Sigmoid colon (tissue), 7 donors: ENCODE measurements at places on chromosomes 5 and 9. TPM values are rescaled to one million over a fixed set of nuclear protein-coding genes. Genes with fewer than 3 reads are reported as not detected.

- DNase-seq = no peak
Measured at GRCh38 chr5:134521841-134522240, 3.6 kb upstream of the JADE2 start.

S1PR3 gene
- 0.23 TPM for polyA plus RNA-seq

PALM2AKAP2 gene
- polyA plus RNA-seq = 0.60 TPM

SV2C gene
- not detected for polyA plus RNA-seq

GRCh38 chr5:175202463-175203068 lies 241.4 kb downstream of the DRD1 start:
- DNase-seq = no peak

DNA sequence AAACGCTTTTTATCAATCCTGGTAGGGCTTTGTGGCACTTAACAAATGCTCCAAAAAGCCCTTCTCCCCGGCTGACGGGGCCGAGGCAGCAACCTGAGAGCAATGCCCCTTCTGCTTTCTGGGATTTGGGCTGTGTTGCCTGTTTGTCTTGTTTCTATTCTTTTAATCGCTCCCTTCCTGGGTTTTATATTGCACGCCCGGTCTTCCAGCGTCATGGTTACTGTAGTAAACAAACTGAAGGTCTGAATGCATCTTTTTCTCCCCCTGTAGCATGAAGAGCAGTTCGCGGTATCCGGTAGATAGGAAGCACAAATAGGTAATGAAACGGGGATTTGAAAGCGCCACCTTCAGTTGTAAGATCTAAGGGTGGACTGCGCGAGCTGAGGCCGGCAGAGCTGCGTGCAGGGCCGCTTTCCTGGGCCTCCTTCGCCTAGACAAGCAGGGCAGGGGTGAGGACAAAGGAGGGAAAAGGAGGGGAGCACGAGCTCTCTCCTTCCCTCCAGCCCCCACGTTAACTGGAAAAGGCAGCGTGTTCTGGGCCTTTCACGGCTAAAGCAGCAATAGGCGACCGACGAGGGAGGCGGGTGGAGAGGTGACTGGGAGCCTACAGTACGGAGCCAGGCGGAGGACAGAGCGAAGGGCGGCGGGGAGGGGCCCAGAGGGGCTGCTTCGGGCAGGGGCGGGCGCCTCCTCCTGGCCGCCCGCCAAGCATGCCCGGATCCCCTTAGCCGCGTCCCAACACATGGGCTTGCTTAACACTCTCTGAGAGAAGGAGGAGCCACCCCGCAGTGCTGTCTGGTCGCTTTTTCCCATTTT lies 49.3 kb upstream of the ZNF366 start:
- peak; percentile 79 for DNase-seq

OR13C5 gene
- polyA plus RNA-seq = not detected

DNA sequence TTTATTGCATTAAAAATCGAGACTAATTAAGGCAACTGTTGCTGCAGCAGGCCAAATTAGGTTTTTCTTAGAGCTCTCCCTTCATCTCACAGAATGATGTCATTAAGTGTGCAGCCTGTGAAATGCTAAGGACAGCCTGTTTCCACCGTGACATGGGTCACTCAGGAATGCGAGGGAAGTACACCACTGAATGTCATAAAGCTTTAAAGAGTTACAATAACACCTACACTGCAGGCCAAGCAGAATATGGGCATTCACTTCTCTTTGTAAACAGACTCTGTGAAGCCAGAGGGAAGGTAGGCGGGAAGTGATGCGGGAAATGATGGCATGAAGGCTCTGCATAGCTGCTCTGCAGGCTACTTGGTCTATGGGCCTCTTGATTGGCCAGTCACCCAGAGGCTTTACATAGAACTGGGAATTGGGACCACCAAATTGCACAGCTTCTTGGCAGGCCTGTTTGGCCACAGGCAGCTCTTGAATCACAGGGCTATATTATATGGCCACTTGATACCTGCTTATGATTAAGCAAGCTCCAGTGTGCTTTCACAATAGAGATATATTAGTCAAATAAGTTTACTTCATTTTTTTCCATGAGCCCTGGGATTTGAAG lies 28.4 kb upstream of the AOPEP start:
- DNase-seq = no peak

SYNPO gene
- polyA plus RNA-seq = 30.1 TPM

GRCh38 chr9:81717747-81718077 lies 28.4 kb upstream of the TLE1 start:
- no peak for DNase-seq

DNA sequence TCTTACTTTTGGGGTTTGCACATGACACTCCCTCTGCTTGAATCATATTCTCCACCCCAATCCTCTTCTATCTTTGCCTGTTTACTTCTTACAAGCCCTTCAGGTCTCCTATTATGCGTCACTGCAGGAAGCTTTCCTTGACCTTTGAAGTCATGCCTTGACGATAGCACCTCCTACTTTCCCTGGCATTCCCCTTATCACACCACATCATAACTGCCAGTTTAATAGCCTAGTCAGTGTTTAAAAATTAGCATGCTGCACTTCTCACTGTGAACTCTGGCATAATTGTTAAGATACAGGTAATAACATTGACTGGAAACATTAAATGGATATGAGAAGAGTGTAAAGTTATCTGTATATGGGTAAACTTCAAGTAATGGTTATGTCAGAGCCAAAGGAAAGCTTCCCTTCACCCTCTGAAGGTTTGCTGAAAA lies 37.1 kb upstream of the CEP120 start:
- DNase-seq = no peak

DNA sequence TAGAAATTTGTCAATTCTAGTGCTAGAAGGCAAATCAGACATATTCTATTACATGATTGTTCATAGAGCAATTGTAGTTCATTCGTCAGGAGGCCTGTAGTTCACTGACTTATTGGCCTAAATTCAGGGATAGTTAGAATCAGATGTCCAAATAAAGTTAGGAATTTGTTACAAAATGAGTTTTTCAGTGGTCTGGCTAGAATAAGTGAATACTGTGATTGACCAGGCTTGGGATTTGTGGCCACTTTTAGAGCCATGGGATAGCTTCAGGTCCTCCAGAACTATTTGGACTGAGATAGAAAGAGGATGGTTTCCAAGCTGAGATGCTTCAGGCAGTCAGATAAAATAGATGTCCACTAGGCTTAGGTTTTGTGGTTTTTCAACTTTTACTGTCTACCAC lies 199.1 kb upstream of the MPDZ start:
- DNase-seq = no peak

DNA sequence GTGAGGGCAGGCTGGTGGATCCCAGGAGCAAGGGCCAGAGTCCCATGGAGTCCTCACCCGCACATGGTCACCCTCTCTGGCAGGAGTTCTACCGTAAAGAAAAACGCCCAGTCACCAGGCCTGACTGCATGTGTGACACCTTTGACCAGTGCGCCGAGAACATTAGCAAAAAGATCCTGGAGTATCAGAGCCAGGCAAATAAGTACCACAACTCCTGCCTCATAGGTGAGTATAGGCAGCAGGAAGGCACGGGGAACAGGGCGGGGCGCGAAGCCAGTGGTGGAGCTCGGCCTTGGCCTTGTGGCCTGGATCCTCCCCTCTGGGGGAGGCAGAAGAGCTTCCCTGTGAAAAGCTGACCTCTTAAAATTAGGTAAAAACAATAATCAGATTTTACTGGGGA lies 45.4 kb upstream of the TDRD7 start:
- DNase-seq = no peak

DNA sequence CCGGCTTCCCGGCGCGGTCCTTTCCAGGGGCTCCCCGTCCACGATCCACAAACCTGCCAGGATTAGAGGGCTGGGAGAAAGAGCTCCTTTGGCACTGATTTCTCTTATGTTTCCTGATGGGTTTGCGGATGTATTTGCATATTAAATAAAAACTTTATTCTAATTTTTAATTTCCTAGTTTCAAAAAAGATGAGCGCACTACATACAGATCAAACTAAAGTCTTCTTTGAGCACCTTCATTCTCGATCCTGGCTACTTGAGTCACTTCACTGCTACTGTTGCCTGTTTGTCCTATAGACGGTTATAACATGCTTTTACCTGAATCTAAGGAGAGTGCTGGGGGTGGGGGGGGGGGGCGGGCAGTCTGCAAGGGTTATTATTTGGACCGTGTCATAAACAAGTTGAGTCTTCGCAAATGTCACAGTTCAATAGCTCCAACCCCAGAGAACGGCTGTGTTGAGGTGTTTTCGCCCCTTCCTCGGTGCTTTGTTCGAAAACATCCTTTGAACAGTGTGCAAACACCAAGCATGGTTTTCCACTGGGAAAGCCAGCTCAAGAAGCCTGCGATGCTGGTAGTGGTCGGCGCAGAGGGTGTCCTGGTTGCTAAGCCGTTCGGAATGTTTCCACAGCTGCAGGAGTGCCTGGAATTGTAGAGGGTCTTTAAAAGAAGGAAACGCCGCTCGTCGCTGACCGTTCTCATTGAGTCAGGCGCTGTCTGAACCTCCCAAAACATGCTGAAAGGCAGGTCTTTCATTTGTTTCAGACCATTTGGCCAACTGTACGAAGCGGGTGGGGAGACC lies 1.1 kb upstream of the STK10 start:
- peak; percentile 37 for DNase-seq

DNA sequence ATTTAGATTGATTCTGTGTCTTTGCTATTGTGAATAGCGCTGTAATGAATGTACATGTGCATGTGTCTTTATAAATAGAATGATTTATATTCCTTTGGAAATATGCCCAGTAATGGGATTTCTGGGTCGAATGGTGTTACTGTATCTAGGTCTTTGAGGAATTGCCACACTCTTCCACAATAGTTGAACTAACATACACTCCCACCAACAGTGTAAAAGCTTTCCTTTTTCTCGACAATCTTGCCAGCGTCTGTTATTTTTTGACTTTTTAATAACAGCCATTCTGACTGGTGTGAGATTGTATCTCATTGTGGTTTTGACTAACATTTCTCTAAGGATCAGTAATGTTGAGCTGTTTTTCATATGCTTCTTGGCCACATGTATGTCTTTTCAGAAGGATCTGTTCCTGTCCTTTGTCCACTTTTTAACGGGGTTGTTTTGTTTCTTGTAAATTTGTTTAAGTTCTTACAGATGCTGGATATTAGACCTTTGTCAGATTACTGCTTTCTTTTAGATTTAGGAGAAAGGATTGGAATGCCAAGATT lies 125.0 kb upstream of the NR5A1 start:
- DNase-seq = no peak

GRCh38 chr9:117596678-117597077 lies 107.5 kb upstream of the TLR4 start:
- DNase-seq = no peak

DNA sequence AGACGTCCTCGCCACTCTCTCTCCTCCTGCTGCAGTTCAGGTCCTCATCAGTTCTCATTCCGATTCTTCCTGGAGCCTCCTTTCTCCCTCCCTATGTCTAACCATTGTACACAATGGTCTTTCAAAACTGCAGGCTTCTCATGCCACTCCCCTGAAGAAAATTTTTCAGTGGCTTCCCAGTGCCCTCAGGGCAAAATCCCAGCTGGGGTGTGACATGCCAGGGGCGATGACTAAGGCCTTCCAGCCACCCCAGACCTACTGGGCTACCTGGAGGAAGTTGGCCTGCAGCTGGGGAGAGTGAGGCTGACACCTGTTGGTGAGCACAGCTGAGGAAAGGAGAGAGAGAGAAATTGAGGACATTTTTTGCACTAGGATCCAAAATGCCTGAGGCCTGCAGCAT lies 65.2 kb downstream of the SREK1 start:
- no peak for DNase-seq

DNA sequence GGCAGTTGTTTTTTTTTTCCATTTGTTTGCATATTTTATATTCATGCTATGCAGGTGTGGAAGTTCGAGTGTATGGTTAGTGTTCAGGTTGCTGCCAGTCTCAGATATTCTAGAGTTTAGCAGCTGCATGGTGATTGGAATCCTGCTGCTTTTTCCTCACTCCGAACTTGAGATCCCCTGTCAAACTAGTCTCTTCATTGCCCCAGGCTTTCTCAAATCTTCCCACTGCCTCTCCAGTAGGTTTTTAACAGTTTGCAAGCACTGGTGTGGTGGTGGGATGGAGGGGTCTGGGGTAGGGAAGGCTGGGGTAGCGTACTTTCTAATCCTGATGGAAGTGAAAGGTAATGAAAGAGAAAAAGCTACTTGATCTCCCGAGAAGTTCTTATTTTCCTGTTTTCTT lies 112.9 kb downstream of the CHSY3 start:
- DNase-seq = no peak

SNX24 gene
- polyA plus RNA-seq = 22.7 TPM

DNA sequence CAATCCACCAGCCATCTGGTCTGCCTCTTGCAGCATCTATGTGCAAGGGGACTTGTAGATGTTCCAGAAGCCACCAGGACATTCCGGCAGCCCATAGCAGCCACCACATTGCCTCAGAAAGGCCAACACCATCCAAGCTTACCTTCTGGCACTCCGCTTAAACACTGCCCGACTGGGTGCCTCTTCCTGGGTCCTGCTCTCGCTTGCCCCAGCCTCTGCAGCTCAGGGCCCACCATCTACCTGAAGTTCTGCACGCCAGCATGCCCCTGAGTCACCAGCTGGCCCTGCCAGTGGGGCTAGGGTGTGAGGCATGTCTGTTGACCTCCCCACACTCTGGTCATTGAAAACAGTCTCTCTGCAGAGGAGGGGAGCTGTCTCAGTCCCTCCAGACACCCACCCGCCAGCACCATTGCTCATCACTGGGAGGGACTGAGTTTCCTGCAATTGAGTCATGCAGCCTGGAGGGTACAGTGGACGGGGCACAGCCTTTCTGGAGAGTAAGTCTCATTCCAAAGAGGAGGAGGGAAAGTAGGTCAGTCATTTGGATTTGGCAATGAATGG lies 16.9 kb upstream of the COL5A1 start:
- DNase-seq = peak; percentile 50

TMEM171 gene
- 49.9 TPM for polyA plus RNA-seq

GRCh38 chr5:88322785-88323184 lies 54.1 kb upstream of the TMEM161B start:
- no peak for DNase-seq

- DNase-seq = no peak
Measured at GRCh38 chr9:129624168-129624759, 1.7 kb upstream of the NTMT1 start.

- DNase-seq = no peak
Measured at GRCh38 chr5:1885404-1885755, 2.7 kb upstream of the IRX4 start.

GRCh38 chr5:178827636-178828035 lies 32.1 kb upstream of the ZNF354B start:
- DNase-seq = no peak

ZNF484 gene
- polyA plus RNA-seq = 0.92 TPM

- DNase-seq = no peak
Measured at GRCh38 chr5:37552770-37553719, 173.9 kb downstream of the WDR70 start.
